Osteocyte (in vitro differentiated cells): ENCODE measurements at places on chromosomes 13 and 19. TPM values are rescaled to one million over a fixed set of nuclear protein-coding genes. Genes with fewer than 3 reads are reported as not detected.

GRCh38 chr19:9883231-9883758, 48.2 kb downstream of the PIN1 start:
- no peak overlapping the region for H3K27ac ChIP-seq
- peaks cover 3% of the 10 kb centered on the region for H3K4me1 ChIP-seq
- H3K27me3 ChIP-seq: no peaks in the 10 kb centered on the region
- no peak overlapping the region for H3K4me3 ChIP-seq

The IFI30 gene
- not detected in 2 replicates for total RNA-seq

GRCh38 chr13:106302843-106303242, 232.6 kb downstream of the EFNB2 start:
- no peak overlapping the region for H3K4me3 ChIP-seq
- peaks cover 3% of the 10 kb centered on the region for H3K36me3 ChIP-seq
- no peak overlapping the region for H3K27ac ChIP-seq

GRCh38 chr13:31929031-31929770, 102.4 kb upstream of the FRY start:
- no peak overlapping the region for H3K27ac ChIP-seq
- no peaks in the 10 kb centered on the region for H3K36me3 ChIP-seq
- peaks cover 15% of the 10 kb centered on the region for H3K27me3 ChIP-seq

The CCDC124 gene
- total RNA-seq: 81.9 and 84.9 TPM in 2 replicates

GRCh38 chr13:112530861-112531260, 57.1 kb downstream of the TUBGCP3 start:
- H3K27me3 ChIP-seq: no peaks in the 10 kb centered on the region
- H3K4me1 ChIP-seq: no peaks in the 10 kb centered on the region
- peaks cover 5% of the 10 kb centered on the region for H3K36me3 ChIP-seq
- H3K4me3 ChIP-seq: no peak overlapping the region
- no peak for DNase-seq
- no peak overlapping the region for H3K27ac ChIP-seq

- no peaks in the 10 kb centered on the region for H3K4me1 ChIP-seq
- H3K27ac ChIP-seq: no peak overlapping the region
- H3K4me3 ChIP-seq: no peak overlapping the region
- H3K36me3 ChIP-seq: no peaks in the 10 kb centered on the region
- no peak for DNase-seq
Measured at GRCh38 chr19:50743537-50743936, 20.4 kb downstream of the CLEC11A start.

The PLVAP gene
- total RNA-seq: 0.26 TPM in 1 of 2 replicates, not detected in the other

DNA sequence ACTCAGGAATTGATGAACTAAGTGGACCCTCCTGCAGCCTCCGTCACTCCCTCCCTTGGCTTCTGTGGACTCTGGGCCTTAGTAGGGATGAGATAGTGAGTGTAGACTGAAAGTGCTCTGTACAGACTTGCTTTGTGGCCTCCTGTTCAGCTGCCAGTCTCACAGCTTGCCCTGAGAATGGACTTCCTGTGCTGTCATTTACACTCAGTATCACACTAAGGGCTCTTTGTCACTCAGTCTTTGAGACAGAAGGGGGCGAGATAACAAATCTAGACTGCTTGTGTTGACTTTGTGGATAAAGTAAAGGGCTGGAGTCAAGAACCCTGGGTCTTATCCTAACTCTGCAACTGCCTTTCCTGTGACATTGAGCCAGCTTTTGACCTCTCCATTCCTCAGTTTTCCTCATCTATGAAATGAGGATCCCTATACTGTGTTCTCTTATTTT, 21.0 kb upstream of the SPRY2 start:
- H3K4me3 ChIP-seq: no peak overlapping the region
- H3K27ac ChIP-seq: peak overlapping the region; percentile 45
- DNase-seq: no peak

The MRPL34 gene
- 66.9 and 78.8 TPM in 2 replicates for total RNA-seq

GRCh38 chr19:4360641-4361151, 17.3 kb downstream of the MPND start:
- no peak for DNase-seq
- peaks cover 12% of the 10 kb centered on the region for H3K36me3 ChIP-seq
- peaks cover 8% of the 10 kb centered on the region for H3K4me1 ChIP-seq
- peak overlapping the region; percentile 10 for H3K27ac ChIP-seq
- H3K27me3 ChIP-seq: no peaks in the 10 kb centered on the region

DNA sequence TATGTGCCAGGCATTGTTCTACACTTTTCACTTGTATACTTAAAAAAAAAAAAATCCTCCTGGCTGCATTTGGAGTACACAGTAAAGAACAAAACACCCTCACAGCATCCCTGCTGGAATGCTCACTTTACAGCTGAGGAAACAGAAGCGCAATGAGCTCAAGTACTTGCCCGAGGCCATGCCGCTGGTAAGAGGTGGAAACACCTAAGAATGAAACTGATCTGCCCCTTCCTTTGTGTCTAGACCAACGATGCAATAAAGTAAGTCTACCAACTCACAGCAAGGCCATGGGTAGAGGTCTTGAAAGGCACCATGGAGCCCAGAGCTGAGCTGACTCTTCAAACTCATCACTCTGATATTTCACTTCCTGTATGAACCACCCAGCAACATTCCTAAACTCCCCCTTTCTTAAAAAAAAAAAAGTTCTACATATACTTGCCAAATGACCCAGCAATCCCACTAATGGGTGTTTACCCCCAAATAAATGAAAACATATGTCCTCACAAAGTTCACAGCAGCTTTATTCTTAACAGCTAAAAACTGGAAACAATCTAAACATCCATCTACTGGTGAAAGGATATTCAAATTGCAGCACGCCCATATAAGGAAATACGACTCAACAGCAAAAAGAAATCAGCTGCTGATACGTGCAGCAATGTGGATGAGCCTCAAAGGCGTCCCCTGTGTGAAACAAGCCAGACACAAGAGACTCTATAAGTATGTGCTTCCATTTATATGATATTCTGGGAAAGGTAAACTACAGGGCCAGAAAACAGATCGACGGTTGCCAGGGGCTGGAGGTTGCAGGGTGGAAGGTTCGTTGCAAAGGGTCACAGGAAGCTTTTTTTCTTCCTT, 236.6 kb upstream of the MAB21L1 start:
- no peaks in the 10 kb centered on the region for H3K27me3 ChIP-seq
- H3K27ac ChIP-seq: peak overlapping the region; percentile 89
- no peaks in the 10 kb centered on the region for H3K36me3 ChIP-seq
- H3K4me1 ChIP-seq: peaks cover 40% of the 10 kb centered on the region

- H3K4me3 ChIP-seq: no peak overlapping the region
- H3K36me3 ChIP-seq: no peaks in the 10 kb centered on the region
- no peak overlapping the region for H3K27ac ChIP-seq
- no peak for DNase-seq
Measured at GRCh38 chr19:29804493-29804892, 7.3 kb upstream of the CCNE1 start.

The SDHAF1 gene
- 15.4 and 15.5 TPM in 2 replicates for total RNA-seq

- DNase-seq: no peak
- no peaks in the 10 kb centered on the region for H3K27me3 ChIP-seq
- peaks cover 30% of the 10 kb centered on the region for H3K36me3 ChIP-seq
- H3K27ac ChIP-seq: no peak overlapping the region
Measured at GRCh38 chr13:109769921-109770320, 16.5 kb downstream of the IRS2 start.

DNA sequence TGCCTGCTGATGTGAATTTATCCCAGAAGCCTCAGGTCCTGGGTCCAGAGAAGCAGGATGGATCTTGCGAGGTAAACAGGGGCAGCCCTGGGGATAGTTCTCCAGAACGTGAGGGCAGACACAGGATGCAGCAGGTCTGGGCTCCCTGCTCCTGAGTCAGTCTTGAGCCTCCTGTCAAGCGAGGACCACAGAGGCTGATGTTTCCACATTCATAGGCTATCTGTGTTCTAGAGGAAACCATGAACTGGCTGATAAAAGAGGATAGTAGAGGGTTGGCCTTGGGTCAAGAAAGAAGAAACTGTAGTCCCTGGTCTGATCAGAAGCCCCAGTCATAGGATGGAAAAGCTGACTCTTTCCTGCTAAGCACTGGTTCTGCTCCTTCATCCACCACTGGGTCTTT, 2.2 kb downstream of the ZNF175 start:
- no peak overlapping the region for H3K4me3 ChIP-seq
- no peak for DNase-seq
- peaks cover 19% of the 10 kb centered on the region for H3K36me3 ChIP-seq
- peaks cover 10% of the 10 kb centered on the region for H3K27me3 ChIP-seq
- no peak overlapping the region for H3K27ac ChIP-seq

DNA sequence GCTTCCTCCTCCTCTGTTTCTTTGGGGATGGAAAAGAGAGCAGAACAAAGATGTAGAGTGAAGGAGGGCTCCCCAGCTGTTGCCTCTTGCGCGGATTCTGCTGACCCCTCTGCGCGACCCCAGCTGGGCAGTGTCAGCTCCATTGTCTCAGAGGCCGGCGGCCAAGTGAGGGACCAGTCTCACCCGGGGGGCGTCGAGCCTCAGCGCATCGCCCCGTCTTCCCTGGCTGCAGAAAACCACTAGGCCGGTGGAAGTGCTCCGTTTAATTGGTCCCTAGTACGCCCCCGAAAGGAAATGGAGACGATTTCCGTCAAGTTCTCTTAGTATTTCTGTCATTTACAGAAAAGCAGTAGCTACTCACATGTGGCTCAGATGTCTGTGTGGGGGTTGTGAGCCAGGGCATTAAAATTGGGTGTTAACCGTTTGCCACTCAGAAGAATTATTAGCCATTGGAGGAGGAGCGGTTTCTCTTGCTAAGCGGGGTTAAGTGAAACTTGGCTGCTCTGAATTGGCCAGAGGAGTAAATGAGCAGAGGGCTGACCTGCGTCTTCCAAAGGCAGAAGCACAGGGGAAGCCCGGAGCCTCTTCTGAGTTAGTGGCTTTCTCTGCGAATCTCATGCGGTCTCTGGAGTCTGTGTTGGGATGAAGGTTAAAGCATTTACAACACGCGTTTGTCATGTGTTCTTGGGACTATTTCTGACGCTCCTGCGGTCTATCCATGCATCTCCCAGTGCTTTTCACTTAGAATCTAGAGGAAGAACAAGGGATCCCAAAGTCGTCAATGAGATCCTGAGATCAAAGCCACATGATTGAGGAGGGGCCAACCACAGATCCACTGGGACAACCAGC, 132.8 kb upstream of the MYO16 start:
- peaks cover 67% of the 10 kb centered on the region for H3K27me3 ChIP-seq
- H3K4me1 ChIP-seq: peaks cover 15% of the 10 kb centered on the region
- peak overlapping the region; percentile 69 for H3K4me3 ChIP-seq
- no peak for DNase-seq
- no peaks in the 10 kb centered on the region for H3K36me3 ChIP-seq

DNA sequence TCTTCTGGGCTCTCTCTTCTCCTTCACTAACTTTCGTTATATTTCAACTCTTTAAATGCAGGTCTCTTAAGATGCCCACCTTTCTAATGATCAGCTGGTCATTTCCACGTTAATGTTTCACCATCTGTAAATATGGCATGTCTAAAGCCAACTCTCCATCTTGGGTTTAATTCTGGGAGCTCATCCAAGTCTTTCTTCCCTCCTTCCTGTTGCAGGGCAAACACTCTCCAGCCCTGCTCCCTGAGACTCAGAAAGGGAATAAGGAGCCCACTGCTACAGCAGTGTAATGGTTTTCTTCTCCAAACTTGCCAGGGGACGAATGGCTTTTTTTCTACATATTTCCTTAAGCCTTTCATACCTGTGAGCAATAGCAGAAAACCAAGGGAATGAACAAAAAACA, 73.3 kb upstream of the SOX1 start:
- no peak overlapping the region for H3K4me3 ChIP-seq
- H3K27me3 ChIP-seq: no peaks in the 10 kb centered on the region
- no peak overlapping the region for H3K27ac ChIP-seq
- no peaks in the 10 kb centered on the region for H3K4me1 ChIP-seq
